Stimulated activated CD8-positive, alpha-beta memory T cell treated with anti-CD3 and anti-CD28 coated beads, Interleukin-15, amount 100 ng/mL, for 4 hours (primary cell): ENCODE measurements at places on chromosomes 7 and 10.

DNA sequence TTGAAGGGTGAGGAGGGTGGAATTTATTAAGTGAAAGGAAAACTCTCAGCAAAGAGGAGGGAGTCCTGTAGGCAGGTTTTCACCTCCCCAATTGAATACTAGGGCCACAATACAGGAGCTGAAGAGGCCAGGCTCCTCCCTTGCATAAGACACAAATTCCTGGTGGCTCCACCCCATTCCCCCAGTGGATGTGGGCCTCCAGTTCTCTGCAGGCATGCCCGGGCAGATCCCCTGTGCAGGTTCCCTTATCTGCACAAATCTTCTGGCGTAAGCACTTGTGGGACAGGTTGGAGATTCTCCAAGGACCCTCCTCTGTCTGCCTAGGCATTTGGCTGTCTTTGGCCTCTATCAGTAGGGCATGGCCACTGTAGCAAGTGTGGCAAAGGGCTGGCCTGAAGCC is 847.1 kb upstream of the MBL2 start:
- no peak for DNase-seq

GRCh38 chr10:986137-986825 is 2.0 kb upstream of the GTPBP4 start:
- no peak for DNase-seq

DNA sequence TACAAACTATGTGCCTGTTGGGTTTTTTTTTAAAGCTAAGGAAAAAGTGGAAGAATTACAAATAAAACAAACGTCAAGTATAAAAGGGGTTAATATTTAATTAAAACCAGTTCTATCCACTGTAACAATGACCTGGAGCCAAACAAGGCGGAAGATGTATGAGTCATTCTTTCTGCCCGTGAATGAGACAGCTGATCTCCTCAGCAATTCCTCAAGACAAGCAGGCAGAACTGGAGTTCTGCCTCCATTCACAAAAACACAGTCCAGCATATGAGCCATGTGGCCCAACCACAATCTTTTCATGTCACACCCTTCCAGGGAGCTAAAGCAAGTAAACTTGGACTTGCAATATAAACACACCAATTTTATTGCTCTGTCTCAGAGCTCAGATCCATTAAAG is 8.4 kb downstream of the ETV1 start:
- no peak for DNase-seq

DNA sequence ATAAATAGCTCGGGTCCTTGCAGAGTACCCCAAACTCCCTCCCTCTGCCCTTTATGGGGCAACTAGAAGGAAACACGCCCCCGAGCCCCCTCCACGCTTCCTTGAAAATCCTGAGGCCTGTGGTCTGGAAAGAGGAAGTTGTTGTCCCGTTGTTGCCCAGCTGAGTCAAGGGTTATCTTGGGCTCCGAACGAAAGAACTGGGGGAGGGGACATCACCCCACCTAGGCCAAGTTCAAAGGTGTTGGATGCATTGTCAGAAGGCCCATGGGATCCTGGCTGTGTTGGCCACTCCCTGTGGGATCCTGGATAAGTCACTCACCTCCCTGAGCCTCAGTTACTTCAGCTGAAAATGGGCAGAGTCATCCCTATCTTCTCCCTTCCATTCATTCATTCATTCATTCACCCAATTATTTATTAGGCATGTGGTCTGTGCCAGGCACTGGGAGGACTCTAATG is at the start of gene CCL24:
Gene CCL24 (minus strand): TSS at position 26 of the 456 bp plus-strand sequence. CDS start 91 bp downstream, outside the sequence.
- DNase-seq: no peak

DNA sequence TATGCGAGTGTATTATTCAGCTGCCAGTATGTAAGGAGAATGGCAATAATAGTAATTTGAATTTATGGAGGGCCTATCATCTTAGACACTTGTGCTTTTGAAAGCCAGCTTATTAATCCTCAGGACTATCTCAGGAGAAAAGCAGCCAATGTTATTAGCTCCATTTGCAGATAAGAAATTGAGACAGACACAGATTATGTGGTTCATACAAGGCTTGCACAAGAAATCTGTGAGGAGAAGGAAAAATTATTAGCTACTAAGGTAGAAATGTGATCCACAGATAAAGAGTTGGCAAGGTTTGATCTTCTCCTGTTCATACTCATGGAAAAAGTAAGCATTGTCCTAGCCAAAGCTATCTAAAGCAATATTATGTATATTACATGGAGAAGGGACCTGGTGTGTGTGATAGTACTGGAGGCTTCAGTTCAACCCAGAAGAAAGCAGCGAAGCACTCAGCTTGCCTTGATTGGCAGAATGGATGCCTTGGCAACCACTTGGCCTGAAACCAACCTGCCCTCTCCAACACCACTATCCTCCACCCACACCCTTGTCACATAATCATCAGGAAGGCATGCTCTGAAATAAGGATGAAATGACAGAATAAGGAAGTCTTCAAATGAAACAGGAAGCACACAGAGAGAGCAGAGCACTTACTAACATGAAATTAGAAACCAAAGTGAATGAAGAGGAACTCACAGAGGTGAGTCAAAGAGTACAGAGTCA is 18.0 kb downstream of the MACC1 start:
- DNase-seq: no peak

DNA sequence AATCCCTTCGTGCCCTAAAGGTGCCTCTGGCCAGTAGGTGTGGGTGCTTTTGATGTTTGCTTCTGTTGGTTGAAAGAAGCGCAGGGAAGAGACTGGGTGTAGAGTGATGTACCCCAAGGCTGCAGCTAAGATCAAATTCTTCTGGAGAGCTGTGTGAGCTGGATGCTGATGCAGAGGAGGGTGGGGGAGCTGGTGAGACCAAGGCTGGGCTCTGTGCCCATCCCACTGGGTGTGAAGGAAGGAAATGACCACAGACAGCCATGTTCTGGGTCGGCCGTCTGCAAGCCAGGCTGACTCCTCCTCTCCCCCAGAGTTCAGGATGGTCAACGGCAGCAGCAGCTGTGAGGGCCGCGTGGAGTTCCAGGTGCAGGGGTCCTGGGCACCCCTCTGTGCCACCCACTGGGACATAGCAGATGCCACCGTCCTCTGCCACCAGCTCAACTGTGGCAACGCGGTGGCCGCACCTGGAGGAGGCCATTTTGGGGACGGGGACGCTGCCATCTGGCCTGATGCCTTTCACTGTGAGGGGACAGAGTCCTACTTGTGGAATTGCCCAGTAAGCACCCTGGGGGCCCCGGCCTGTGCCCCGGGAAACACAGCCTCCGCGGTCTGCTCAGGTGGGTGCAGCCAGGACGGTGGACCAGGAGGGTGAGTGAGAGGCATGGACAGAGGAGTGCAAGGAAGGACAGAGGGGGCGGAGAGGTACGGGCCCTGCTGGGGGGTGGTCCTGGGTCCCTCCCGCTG is 5.1 kb downstream of the SCART1 start:
- DNase-seq: no peak

DNA sequence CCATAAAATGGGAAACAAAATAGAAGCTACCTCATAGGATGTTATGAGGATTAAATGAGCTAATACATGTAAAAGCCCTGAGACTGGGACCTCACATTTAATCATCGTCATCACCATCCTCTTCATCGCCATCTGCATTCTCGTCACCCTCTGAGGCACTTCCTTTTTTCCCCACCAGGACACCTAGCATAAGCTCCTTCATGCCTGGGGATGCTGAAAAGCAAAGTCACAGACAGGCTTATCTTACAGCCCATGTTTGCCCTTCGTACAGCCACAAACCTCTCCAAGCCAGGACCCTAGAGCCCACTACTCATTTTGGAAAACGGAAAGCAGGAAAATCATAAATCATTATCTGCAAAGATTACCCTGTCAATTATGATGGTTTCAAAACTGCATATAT is 249.6 kb downstream of the GPAM start:
- DNase-seq: no peak

- no peak for DNase-seq
These were observed 1.3 kb downstream of the NRCAM start for GRCh38 chr7:108454674-108455550.

DNA sequence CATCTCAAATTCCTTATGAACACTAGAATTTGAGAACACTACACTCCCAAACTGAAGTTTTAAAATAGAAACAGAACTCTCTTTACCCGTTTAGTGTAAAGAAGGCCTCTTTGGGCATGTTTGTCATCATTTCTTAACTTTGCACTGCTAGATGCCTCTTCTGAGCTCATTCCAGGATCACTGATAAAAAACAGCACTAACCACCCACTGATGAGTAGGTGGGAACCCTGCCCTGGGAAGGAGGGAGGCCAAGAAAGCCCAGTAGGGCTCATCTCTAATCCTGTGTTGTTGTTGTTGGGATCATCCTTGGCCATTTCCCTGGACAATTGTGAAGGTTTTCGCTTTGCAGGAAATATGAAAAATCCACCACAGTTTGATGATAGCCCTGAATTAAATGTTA is 68.2 kb downstream of the CUBN start:
- DNase-seq: no peak

DNA sequence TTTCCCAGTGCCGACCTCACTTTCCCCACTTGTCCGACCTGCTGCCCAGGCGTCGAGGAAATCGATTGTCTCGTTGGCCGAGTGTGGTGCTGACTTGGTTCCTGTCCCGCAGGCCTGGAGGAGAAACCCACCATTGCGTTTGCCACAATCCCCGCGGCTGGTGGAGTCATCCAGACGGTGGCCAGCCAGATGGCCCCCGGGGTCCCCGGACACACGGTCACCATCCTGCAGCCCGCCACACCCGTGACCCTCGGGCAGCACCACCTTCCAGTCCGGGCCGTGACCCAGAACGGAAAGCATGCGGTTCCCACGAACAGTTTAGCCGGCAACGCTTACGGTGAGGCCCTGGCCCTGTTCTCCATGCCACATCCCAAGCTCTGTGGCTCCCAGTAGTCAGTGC is 14.5 kb upstream of the AP5Z1 start:
- no peak for DNase-seq

GRCh38 chr10:109007514-109007913 is 915.8 kb downstream of the XPNPEP1 start:
- DNase-seq: no peak

DNA sequence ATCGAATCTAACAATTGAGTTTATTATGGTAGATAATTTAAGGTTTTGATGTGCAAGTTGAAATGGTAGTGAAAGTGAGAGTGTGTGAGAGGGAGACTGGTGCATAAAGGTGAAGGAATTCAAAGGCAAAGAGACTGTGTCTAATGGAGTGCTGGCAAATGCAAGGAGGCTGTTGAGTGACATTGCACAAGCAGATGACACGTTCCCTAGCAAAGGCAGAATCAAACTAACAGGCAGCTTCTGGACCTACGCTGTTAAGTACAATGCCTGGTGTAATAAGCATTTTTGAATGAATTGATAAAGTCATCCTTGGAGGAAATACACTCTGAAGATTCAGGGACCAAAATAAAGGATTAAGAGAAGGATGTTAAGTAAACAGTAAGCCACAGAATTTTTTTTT is 11.7 kb upstream of the GPR141 start:
- DNase-seq: no peak

DNA sequence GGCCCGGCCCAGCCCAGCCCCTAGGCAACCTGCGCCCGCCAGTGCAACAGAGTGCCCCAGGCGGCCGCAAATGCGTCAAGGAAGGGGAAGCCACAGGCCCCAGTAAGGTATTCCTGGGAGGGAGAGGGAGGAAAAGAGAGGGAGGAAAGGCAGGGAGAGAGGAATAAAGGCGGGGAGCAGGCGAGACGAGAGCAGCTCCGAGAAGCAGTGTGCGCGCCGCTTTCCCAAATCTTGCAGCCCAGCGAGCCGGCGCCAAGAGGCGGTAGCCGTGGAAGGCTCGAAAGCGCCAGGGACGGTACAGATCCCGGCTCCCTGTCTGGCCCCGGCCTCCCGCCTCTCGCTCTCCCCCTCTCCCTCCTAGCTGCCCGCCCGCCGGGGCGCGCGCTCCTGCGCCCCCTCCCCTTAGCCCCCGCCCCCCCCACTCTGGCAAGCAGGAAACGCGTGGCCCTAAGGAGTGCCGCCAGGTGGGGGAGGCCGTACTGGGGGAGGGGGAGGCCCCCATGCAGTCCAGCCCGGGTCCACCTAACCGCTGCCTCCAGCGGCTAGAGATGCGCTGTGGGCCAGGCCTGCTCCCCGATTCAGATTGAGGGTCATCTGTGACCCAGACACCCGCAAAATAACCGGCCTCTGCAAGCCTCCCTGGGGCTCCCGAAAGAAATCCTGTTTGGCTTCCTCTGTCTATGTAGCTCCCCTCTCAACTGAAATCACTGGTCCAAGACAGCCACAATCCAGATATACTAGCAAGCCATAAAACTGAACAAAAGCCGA is 4.3 kb downstream of the HOXA10 start:
- DNase-seq: no peak

GRCh38 chr10:17850501-17850900 is 41.4 kb downstream of the MRC1 start:
- no peak for DNase-seq

GRCh38 chr10:3415878-3416605 is 243.5 kb upstream of the PITRM1 start:
- DNase-seq: no peak

DNA sequence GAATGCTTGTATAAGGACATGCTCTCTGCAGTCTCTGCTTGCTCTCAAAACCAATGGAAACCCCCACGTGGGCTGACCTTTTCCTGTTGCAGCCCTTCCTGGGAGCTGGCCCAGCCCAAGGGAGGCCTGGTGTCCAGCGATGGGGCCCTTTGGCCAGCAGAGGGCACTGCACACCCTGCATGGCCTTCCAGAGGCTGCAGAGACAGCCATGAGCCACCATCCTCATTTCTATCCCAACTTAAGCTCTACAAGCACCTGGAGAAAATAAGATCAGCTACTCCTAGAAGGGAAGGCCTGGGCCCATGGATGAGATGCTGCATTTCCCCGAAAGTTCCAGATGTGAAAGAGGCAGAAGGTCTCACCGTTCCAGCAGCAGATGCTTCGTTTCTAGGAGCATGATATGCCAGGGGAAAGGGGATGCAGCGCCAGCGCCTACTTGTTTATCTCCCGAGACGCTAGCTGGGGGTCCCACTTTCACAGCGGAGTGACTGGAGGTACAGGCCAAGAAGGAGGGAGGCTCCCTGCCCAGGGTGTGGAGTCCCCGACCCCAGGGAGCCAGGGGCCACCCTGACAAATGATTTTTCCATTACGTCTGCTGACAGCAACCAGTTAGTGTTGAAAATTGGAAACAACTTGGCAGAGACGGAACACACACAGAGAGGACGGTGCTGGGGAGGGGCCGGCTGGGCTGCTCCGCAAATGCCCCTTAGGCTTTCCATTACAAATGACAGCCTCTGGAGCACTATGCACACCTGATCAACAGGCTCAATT is 106.4 kb downstream of the ZRANB1 start:
- no peak for DNase-seq

GRCh38 chr7:133550145-133550544 is 297.3 kb downstream of the EXOC4 start:
- no peak for DNase-seq
